ENCODE measurements at places on chromosomes 4 and X.

GRCh38 chr4:181376058-181376457 is 867.1 kb upstream of the TENM3 start:
- H3K27ac ChIP-seq = no peak overlapping the region
- H3K36me3 ChIP-seq = no peaks in the 10 kb centered on the region
- H3K27me3 ChIP-seq = no peaks in the 10 kb centered on the region
- H3K4me1 ChIP-seq = no peaks in the 10 kb centered on the region
- no peak overlapping the region for H3K4me3 ChIP-seq
- no peak for DNase-seq

DNA sequence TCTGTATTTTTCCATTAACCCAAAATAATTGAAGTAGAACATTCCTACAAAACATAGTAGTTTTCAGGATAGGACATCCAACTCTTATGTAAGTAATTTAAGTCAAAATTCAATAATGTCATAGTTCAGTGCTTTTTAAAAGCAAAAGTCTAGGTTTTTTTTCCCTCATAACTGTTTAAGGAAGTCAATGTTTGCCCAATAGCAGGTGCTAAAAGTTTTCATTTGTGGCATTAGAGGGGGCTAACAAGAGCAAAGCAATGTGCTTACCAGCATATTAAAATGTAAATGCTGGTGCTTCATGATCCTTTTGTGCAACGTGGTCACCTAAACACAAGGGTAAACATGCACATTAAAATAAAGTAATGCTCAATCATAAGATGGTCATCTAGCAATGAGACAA is 155.2 kb upstream of the PPP1R2C start:
- H3K27ac ChIP-seq = peak overlapping the region; percentile 90
- no peak overlapping the region for H3K4me3 ChIP-seq
- H3K4me1 ChIP-seq = peaks cover 26% of the 10 kb centered on the region
- H3K36me3 ChIP-seq = peaks cover 30% of the 10 kb centered on the region
- H3K27me3 ChIP-seq = no peaks in the 10 kb centered on the region

DNA sequence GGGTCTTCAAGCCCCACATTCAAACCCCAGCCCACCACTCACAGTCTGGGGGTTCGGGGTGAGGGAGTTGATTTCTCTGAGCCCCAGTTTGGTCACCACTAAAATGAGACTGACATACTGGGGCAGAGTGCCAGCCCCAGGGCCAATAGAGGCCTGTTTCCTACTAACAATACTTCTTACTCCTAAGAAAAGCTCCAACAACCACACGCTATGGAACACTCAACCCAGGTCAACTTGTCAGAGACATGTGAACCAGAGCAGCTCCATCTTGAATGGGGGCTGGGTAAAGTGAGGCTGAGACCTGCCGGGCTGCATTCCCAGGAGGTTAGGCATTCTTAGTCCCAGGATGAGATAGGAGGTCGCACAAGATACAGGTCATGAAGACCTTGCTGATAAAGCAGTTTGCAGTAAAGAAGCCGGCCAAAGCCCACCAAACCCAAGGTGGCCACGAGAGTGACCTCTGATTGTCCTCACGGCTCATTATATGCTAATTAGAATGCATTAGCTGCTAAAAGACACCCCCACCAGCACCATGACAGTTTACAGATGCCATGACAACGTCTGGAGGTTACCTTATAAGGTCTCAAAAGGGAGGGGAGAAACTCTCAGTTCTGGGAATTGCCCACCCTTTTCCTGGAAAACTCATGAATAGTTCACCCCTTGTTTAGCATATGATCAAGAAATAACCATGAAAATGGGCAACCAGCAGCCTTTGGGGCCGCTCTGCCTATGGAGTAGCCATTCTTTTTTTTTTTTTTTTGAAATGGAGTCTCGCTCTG is 26.6 kb upstream of the HTRA3 start:
- no peaks in the 10 kb centered on the region for H3K36me3 ChIP-seq
- no peak for DNase-seq
- H3K4me3 ChIP-seq = no peak overlapping the region
- peaks cover 5% of the 10 kb centered on the region for H3K4me1 ChIP-seq
- no peaks in the 10 kb centered on the region for H3K27me3 ChIP-seq
- no peak overlapping the region for H3K27ac ChIP-seq

GRCh38 chr4:142161086-142161485 is 524.7 kb downstream of the IL15 start:
- H3K27ac ChIP-seq = no peak overlapping the region
- DNase-seq = no peak
- no peaks in the 10 kb centered on the region for H3K27me3 ChIP-seq
- H3K36me3 ChIP-seq = peaks cover 42% of the 10 kb centered on the region
- H3K4me3 ChIP-seq = no peak overlapping the region

DNA sequence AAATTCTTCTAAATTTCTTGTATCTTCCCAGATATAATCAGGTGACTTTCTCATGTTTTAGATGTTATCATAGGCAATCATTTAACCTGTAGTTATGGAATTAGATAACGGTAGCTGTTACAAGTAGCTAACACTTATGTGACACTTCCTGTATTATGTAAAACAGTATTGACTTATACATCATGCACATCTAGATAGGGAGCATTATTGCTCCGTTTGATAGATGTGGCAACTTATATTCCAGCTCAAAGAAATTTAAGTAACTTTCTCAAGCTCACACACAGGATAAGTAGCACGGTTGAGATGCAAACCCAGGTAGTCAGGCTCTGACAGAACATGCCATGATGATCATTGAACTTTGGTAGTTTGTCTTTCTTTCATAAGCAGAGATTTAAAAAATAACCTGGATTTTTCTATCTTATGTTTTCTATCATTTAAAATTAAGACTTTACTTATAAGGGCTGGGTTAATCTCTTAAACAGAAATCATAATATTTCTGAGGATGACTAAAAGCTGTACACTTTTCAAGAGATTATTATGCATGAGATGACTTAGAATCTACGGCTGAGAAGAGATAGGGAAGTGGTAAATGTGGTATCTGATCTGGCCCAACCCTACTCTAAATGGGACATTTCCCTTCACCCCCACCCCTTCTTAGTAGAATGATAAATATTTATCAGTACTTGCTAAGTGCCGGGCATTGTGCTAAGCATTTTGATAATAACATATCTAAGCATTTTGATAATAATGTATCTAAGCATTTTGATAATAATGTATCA is 69.1 kb upstream of the HPGD start:
- peaks cover 2% of the 10 kb centered on the region for H3K27me3 ChIP-seq
- peaks cover 18% of the 10 kb centered on the region for H3K4me1 ChIP-seq
- peaks cover 2% of the 10 kb centered on the region for H3K36me3 ChIP-seq
- peak overlapping the region; percentile 36 for H3K4me3 ChIP-seq
- peak; percentile 26 for DNase-seq

DNA sequence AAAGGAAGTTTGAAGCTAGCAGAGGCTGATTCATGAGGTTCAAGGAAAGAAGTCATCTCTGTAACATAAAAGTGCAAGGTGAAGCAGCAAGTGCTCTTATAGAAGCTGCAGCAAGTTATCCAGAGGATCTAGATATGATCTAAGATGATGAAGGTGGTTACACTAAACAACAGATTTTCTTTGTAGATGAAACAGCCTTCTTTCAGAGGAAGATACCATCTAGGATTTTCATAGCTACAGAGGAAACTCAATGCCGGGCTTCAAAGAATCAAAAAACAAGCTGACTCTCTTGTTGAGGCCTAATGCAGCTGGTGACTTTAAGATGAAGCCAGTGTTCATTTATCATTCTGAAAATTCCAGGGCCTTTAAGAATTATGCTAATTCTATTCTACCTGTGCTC is 28.8 kb downstream of the NR0B1 start:
- H3K27ac ChIP-seq = no peak overlapping the region
- H3K27me3 ChIP-seq = no peaks in the 10 kb centered on the region
- no peak for DNase-seq
- H3K4me1 ChIP-seq = no peaks in the 10 kb centered on the region

DNA sequence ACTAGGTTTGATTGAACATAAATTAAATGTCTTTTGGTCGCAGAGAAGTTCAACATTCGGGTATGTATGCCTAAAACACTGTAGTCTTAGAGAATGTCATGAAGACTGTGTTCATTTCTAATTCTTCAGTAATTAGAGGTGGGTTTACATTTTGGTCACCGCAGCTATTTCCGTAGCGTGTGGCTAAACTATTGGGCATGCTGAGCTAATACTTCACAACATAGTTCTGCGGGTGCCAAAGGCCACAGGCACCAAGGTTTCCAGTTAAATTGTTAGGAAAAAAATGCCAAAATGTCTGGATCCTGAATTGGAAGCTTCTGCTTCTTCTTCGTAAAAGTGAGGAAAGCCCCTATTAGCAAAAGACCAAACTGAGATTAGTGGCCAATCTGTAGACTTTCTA is 25.1 kb downstream of the SMIM31 start:
- H3K4me1 ChIP-seq = no peaks in the 10 kb centered on the region
- H3K27ac ChIP-seq = no peak overlapping the region
- H3K4me3 ChIP-seq = no peak overlapping the region
- H3K27me3 ChIP-seq = no peaks in the 10 kb centered on the region

DNA sequence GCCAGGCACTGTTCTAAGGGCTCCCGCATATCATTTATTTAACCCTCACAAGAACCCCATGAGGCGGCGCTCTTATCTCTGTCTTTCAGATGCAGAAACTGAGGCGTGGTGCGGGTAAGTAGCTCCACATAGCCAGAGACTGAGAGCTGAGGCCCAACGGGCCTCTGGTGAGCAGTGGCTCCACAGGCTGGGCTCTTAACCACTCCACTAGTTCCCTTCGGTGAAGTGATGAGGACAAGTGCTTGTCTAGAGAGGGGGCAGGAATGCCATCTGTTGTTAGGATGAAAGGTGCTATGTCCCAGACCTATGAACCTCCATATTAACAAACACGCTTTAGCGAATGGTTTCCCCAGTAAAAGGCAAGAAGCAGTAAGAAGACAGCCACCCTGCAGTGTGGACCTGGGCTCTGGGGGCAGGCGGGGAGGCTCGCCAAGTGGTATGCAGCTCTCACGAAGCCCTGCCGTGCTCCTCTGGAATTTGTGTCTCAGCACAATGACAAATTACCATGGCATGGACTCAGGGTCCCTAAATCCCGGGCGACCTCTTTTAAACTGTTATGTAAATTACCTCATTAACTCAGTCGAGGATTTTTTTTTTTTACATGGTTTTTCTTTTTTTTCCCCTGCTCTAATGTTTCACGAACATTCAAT is 20.9 kb upstream of the S100G start:
- no peaks in the 10 kb centered on the region for H3K27me3 ChIP-seq
- no peak for DNase-seq
- H3K36me3 ChIP-seq = no peaks in the 10 kb centered on the region
- H3K4me3 ChIP-seq = no peak overlapping the region
- peaks cover 2% of the 10 kb centered on the region for H3K4me1 ChIP-seq
- H3K27ac ChIP-seq = no peak overlapping the region
